Amniotic stem cell (primary cell): ENCODE measurements at places on chromosomes 4 and X.

DNA sequence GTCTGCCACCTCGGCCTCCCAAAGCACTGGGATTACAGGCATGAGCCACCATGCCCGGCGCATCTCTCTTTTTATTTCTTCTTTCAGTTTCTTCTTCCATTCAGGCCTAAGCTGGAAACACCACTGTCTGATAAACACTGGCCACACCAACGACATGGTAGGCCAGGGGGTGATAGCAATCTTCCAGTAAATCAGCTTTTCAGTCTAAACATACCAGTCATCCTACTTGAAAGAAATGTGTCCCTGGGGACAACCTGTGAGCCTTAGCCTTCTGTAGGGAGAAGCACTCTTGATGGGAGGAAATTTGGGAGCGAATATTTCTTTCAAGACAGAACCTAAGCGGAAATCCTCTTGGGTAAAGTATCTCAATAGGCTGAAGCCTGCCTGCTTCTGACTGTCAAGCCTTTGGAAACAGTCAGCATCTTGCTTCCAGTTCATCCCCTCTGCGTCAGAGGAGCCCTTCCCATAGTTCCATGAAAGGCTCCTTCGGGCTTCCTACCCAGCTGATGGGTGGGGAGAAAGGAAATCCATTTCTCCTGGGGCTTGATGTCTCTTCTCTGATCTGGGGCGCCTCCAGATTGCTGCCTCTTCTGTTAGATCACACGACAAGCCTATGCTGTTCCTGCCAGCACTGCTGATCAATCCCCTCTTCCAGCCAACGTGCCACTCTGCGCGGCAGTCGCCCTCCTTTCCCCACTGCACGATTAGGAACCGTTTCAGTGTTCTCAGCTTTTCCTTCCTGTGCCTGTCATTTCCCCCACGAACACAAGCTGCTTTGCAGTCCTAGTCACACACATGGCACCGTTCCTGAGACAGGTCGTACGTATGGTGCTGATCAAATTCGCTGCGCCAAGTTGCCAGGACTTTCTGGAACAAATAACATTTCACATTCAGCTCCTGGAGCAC lies 49.5 kb upstream of the CBR4 start:
- no peak for DNase-seq

GRCh38 chrX:13750812-13751211 lies 16.3 kb downstream of the OFD1 start:
- no peak for DNase-seq

DNA sequence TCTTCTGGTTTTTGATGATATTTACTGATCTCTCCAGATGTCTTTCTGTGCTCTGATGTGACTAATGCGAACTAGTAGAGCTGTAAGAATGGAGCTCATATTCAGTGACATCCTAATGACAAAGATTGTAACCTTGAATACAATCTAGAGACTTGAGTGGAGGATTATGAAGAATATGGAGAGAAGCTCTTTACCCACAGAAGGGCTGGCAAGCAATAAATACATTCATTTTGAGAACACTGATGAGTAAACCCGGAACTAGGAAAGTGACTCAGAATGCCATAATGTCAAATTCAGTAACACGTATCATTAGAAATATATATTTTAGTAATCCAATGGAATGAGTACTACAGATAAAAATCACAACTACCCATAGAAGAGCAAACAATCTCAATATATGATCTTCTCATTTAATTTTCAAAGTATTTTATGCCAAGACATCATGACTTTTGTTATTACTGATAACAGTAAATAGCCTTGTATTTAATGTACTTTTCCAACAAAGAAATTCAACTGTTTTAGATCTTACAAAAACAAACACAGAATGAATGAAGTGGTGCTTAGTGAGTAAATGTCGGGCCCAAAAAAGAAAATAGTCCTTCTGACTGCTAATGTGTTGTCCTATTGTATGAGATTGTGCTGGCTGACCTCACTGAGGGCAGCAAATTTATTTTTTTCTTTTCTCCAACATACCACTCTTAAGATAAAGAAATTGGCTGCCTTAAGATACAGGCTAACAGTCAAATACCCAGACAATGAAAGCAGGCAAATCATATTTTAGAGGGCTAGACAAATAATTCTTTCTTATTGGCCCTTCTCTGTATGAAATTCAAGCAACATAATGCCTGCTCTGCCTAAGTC lies 49.2 kb upstream of the HDAC8 start:
- no peak for DNase-seq

DNA sequence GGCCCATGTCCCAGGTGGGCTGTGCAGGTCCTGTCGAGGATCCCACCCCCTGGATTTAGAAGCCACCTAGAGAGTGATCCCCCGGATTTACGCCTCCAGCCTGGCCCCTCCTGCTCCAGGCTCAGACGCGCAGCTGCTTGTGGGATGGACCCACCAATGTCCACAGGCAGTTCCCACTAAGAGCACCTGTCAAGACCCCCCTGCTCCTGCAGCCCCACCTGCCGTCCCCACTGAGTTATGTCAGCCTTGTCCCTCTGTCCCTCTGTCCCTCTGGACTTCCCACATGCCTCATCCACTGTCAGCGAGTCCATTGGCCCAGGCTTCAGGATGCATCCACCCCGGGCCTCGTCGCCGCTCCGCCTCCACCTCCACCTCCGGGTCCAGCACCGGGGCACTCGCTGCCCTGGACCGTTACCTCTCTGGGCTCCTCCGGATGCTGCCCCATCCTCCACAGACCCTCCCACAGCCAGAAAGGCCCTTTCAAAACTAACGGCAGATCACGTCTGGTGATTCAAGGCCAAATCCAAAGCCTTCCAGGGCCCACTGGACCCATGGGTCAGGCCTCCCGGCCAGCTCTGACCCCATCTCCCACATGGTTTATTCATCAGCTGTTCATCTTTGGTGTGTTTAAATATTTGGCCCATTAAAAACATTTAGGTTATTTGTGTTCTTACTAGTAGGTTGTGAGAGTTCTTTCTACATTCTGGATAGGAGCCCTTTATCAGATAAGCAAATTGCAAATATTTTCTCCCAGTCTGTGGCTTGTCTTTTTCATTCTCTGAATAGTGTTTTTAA lies 28.3 kb downstream of the HTRA3 start:
- DNase-seq: no peak

DNA sequence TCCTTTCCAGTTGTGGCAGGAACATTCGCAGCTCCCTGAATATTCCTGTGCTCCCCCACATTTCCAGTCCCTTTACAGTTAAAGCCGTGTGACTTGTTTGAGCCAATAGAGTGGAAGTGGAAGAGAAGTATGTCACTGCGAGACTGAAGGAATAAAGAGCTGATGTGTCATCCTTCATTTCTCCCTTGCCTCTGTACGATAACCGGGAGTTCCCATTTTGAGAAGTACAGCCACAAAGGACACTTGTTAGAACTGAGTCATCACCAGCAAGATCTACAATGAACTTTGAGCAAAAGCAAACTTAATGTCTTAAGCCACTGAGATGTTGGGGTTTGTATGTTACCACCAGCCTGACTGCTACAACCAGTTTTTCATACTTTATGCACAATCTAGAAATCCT lies 92.3 kb downstream of the SPRY1 start:
- DNase-seq: no peak

GRCh38 chr4:26217961-26218676 lies 102.7 kb upstream of the RBPJ start:
- no peak for DNase-seq

DNA sequence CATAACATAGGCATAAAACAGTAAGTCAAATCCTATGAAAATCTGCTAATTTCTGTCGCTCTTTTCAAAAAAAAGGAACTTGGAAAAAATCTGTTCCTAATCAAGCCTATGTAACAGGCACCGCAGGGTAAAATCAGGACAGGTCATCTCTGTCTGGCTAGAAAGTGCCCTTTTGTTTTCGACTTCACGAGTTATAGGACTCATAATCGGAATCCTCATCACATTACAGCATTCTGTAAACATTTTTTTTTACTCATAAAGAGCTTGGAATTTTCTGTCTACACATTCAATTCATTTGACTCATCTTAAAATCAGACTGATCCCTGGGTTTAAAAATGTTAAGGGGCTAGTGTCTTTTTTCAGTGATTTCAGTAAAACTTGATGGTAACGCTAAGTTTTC lies 181.7 kb upstream of the TBC1D9 start:
- DNase-seq: no peak

- no peak for DNase-seq
Observed at GRCh38 chrX:30863974-30864373, 25.1 kb downstream of the TAB3 start.

DNA sequence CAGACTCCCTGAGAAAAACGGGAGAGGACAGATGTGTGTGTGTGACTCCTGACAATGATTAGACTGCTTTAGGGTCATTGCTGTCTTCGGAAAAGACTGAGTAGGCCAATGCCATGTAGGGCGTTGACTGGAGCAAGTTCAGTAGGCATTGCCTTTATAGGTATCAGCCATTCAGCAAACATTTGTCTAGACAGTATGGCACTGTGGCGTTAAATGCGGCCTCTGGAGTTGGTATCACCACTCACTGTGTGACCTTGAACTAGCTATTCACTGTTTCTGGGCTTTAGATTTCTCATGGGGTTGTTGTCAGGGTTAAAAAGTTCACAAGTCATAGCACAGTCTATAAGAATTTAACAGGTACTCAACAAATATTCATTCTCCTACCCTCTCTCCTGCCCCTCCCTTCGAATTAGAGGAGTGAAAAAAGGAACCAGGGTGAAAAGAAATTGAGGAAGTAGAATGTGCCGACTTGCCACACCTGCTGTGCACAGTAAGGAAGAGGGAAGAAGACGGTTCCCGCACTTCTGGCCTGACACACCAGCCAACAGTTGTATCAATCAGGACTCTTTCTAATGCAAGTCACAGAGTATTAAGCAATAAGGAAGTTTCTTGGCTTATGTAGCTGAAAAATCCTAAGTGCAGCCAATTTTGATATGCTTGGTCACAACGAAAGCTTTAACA lies 83.2 kb upstream of the PLAC8 start:
- DNase-seq: no peak

DNA sequence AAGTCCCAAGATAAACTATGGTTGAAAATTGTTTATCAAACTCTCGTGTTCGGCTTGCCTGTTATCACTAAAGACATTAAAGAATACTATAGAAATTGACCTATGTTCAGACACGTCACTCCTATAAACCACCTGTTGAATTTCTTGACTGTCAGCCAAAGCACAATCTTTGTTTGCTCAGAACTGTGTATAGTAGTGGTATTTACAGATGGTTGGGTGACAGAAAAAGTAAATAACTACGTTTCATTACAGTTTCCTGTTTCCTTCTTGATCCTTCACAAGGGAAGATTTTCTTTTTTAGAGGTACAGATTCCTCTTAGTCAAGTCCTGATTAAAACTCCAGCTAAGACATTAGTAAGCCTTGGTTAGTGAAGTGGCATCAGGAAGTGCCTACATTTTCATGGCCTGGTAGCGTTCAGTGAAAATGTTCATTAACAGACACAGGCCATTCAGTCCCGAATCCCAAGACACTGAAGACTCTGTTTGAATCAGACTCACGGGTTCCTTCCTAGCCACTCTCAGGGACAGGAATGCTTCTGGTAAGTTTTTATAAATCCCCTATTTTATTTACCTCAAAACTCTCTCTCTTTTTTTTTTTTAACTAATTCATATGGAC lies at the start of gene SMIM31:
Gene SMIM31 (plus strand): TSS at position 259 of the 616 bp plus-strand sequence. CDS start 16,313 bp downstream, outside the sequence.
- no peak for DNase-seq

- DNase-seq: no peak
Observed at GRCh38 chrX:30973784-30974427, 84.9 kb upstream of the TAB3 start.

- no peak for DNase-seq
Observed at GRCh38 chrX:139967300-139967699, 2.0 kb upstream of the CXorf66 start.

DNA sequence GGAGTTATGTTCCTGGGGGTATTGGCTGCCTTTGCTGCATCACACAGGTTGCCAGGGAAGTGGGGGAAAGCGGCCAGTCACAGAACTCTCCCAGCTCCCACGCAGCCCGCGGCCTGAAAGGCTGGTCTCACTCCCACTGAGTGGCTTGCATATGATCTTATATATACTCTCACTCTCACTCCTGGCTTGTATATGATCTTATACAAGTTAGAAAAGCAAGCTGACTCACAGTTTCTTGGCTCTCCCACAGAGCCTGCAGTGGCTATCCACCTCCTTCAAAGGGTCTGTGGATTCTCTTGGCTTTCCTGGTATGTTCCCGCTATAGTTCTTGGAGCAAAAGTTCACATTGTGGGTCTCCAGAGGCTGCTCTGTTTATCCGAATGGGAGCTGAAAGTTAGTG lies 833.5 kb upstream of the GALNTL6 start:
- peak; percentile 4 for DNase-seq
